ENCODE measurements at places on chromosomes 7 and 10. TPM values are rescaled to one million over a fixed set of nuclear protein-coding genes. Genes with fewer than 3 reads are reported as not detected.

Gene BBIP1
- total RNA-seq = 37.2 TPM

Gene MINPP1
- 5.8 TPM for total RNA-seq

Gene ARHGAP22
- total RNA-seq = not detected

Gene KLF14
- total RNA-seq = not detected

Gene VWDE
- 1.9 TPM for total RNA-seq

Gene KLF6
- 78.9 TPM for total RNA-seq

Gene CRHR2
- not detected for total RNA-seq

Gene MALRD1
- not detected for total RNA-seq

Gene CPED1
- not detected for total RNA-seq

- H3K4me3 ChIP-seq = peak overlapping the region; percentile 62
- H3K27ac ChIP-seq = no peak overlapping the region
- no peaks in the 10 kb centered on the region for H3K36me3 ChIP-seq
- H3K27me3 ChIP-seq = peaks cover 38% of the 10 kb centered on the region
- no peak for DNase-seq
Measured at GRCh38 chr10:101570428-101571270, 17.4 kb downstream of the POLL start.

DNA sequence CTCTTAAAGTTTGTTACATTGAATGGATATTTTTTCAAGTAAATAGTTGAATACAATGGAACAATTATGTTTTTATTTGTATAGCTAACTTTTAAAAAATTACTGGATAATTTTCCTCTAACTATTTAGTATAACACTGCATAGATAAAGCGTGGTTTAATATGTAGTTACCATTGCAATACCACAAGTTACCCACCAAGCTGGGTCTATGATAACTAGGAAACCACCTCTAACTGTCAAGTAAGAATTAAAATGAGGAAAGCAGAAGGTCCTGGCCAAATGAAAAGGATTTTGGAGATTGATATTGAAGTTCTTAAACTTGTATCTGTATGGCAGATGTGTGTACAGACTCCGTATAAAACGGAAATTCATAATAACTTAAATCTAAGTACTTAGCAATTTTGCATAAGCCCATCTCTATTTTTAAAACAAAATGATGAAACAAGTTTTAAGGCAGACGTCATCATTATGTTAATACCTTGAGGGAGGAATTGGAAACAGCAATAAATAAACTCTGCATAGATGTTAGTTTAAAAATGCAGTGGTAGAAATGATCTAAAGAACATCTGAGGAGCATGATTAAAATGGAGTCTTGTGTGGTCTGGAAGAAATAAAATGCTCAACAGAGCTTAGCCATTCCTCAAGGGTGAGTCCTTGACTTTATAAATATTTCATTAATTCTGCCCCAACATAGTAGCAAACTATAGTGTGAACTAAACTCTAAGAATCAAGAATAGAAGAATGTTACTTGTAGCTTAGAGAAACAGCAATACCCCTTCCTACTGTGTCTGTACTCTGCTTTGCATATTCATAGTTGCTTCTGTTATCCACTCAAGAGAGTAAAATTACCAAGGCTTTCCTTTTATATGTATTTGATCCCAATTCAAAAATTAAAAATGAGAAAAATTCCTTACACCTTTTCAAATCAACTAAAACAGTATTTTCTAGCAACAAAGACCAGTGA, 206.4 kb upstream of the FERD3L start:
- DNase-seq = no peak
- H3K36me3 ChIP-seq = no peaks in the 10 kb centered on the region
- H3K4me1 ChIP-seq = no peaks in the 10 kb centered on the region
- H3K27me3 ChIP-seq = no peaks in the 10 kb centered on the region

- no peak for DNase-seq
- no peak overlapping the region for H3K4me3 ChIP-seq
- peaks cover 13% of the 10 kb centered on the region for H3K4me1 ChIP-seq
- no peaks in the 10 kb centered on the region for H3K36me3 ChIP-seq
- peaks cover 2% of the 10 kb centered on the region for H3K27me3 ChIP-seq
Measured at GRCh38 chr10:131882151-131882550, 18.7 kb upstream of the PPP2R2D start.

- H3K4me1 ChIP-seq = no peaks in the 10 kb centered on the region
- no peaks in the 10 kb centered on the region for H3K36me3 ChIP-seq
- H3K27ac ChIP-seq = no peak overlapping the region
- DNase-seq = no peak
- H3K4me3 ChIP-seq = no peak overlapping the region
Measured at GRCh38 chr7:28707291-28707690, 250.8 kb downstream of the TRIL start.

- no peak overlapping the region for H3K4me3 ChIP-seq
- H3K36me3 ChIP-seq = peaks cover 36% of the 10 kb centered on the region
- peaks cover 9% of the 10 kb centered on the region for H3K4me1 ChIP-seq
- H3K27me3 ChIP-seq = no peaks in the 10 kb centered on the region
- no peak for DNase-seq
Measured at GRCh38 chr10:112816891-112817290, 133.2 kb upstream of the TCF7L2 start.

DNA sequence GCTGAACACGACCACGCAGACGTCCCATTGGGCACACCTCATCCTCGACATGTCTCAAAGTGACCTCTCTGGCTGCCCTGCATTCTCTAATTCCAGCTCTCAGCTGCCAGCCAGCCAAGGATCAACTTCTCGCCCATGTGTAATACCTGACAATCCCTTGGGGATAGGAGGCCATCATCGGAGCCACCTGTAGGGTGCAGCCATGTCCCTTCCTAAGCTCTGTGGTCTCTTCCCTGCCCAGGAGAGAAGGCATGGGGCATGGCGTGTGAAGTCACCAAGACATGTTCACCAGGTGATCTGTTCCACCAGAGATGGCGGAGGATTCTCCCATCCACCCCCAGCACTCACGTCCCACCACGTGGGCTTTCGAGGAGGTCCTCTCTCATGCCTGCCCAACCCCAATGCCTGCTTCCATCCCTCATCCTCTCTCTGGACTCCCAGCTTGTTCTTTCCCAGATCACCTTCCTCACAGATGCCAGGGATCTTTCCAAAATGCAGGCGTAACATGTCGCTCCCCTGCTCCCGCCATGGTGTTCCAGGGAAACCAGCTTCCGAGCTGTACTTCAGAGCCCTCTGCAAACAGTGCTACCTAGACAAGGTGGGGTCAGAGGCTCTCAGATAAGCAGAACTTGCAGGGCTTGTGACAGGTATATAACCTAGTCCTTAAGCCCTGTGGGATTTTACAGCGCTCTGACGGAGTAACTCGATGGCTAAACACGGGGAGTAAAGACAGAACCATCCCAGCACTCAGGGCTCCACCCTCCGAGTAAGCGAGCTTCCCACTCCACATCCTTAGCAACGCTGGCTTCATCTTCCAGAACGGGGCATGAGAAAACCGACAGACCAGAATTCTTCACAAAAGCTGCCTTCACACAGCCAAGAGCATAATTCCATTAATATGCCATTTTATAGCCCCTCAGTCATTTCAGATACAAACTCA, 41.1 kb downstream of the BRI3 start:
- peaks cover 11% of the 10 kb centered on the region for H3K27me3 ChIP-seq
- H3K36me3 ChIP-seq = peaks cover under 1% of the 10 kb centered on the region

- no peaks in the 10 kb centered on the region for H3K4me1 ChIP-seq
- no peaks in the 10 kb centered on the region for H3K27me3 ChIP-seq
- H3K4me3 ChIP-seq = no peak overlapping the region
- H3K36me3 ChIP-seq = peaks cover 45% of the 10 kb centered on the region
Measured at GRCh38 chr10:28054228-28054860, 55.5 kb upstream of the ODAD2 start.

DNA sequence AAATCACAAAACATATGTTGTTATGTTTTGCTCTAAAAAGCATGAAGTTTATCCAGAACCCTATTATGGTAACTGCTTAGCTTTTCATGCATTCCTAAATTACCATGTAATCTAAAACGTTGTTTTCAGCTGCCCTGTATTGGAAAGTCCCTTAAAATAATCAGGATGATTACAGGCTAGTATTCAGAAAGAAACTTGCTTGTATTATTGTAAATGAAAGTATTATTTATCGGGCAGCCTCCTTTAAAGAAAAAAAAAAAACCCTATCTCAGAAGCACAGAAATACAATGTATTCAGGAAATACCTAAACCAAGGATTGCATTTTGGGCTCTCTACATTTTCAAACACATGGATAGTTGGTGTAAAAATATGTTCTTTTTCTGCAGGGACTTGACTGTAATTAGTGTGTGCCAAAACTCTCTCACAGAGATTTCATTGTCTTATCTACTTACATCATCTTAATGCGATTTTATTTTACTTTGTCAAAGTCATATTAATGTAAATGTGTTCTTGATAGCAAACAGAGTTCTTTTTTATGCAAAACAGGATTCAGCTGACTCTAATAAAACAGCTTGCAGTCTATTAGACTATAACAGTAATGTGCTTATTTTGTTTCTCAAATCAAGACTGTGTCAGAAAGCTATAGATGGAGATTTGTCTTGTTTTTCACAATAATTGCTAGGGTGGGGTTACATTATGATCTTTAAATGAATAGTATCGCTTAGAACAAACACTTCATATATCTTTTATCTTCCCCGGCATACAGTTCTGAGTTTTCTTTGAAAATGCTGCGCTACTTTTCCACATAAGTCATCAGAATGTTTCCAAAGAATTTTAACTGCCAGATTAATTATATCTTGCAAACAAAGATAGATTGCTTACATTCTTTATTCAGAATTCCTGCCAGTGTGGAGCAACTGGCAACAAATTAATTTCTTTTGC, 65.3 kb upstream of the ARID5B start:
- H3K4me1 ChIP-seq = peaks cover 22% of the 10 kb centered on the region
- no peak overlapping the region for H3K27ac ChIP-seq
- no peak for DNase-seq

DNA sequence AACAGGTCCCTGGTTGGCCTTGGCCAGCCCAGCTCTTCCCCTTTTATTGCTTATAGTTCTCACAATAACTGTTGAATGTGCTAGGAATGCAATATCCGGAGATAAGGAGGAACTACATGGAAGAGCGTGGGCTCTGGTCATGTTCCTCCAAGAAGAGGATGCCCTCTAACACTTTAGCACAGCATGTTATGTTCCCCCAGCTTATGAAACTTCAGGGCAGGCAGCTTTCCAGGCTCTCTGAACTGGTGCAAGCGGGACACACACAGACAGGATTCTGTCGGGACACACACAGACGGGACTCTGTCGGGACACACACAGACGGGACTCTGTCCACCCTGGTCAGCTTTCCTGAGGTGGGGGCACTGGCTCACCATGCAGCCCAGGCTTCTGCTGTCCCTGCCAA, 141.6 kb downstream of the PKD1L1 start:
- no peak overlapping the region for H3K27ac ChIP-seq
- no peaks in the 10 kb centered on the region for H3K27me3 ChIP-seq

GRCh38 chr7:75559355-75559975, 67.3 kb downstream of the SPDYE5 start:
- H3K27me3 ChIP-seq = no peaks in the 10 kb centered on the region
- no peak overlapping the region for H3K27ac ChIP-seq

DNA sequence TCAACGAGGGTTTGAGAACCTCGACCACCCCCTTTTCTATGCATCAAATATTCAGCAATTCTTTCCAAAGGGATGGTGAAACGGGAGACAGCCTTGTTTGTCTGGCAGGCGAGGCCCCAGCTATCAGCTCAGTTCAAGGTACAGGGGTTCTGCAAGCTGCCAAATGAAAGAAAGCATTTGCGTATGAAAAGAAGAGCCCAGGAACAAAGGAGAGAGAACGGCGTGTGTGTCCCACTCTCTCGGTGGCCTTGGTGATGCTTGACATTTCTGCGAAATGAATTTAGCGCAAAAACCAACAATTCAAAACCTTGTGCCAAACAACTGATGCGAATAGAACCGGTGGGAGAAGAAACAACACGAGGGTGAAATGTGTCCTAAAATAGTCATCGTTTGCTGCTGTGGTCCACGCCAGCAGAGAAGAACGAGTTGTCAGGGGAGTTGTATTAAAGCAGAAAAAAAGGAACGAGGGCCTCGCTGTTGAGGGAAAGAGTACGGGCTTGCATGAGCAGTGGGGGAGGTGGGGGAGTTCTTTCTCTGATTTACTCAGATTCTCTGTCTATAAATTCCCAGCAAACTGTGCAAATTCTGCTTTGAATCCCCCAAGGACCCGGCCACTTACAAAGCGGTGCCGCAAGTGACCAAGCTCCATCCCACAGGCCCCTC, 97.7 kb downstream of the TMEM130 start:
- no peak for DNase-seq
- H3K27ac ChIP-seq = no peak overlapping the region
- no peaks in the 10 kb centered on the region for H3K36me3 ChIP-seq
- H3K4me3 ChIP-seq = no peak overlapping the region
- no peaks in the 10 kb centered on the region for H3K4me1 ChIP-seq
- peaks cover 2% of the 10 kb centered on the region for H3K27me3 ChIP-seq

DNA sequence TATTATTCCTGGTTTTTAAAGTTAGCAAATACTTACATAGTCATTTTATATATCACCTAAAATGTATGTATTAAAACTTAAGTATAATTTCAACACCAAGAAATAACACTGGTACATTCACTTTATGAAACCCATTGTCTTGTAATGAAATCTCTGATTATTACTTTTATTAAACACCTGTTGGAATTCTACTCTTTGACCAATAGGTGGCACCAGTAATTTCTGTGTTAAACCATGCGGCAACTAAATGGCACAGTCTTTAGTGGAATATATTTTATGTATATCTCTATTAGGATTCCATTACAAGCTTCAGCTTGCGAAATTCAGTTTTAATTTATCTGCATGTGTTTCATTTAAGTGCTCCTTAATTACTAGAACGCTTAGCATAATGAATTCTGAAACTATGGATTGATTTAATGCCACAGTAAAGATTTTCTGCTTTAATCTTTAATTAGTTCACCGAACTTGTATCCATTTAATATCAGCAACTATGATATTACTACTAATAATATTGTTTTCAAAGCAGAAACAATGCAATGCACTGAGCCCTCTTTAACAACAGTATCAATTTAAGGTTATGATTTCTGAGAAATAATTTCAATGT, 181.3 kb downstream of the MAGI2 start:
- H3K36me3 ChIP-seq = no peaks in the 10 kb centered on the region
- no peaks in the 10 kb centered on the region for H3K27me3 ChIP-seq
- DNase-seq = no peak
- H3K27ac ChIP-seq = no peak overlapping the region
- H3K4me3 ChIP-seq = no peak overlapping the region
- no peaks in the 10 kb centered on the region for H3K4me1 ChIP-seq

GRCh38 chr10:79400146-79401004, 45.0 kb downstream of the ZCCHC24 start:
- no peak overlapping the region for H3K27ac ChIP-seq
- H3K4me1 ChIP-seq = no peaks in the 10 kb centered on the region
- DNase-seq = peak; percentile 69
- no peaks in the 10 kb centered on the region for H3K27me3 ChIP-seq

- no peak overlapping the region for H3K27ac ChIP-seq
- H3K4me3 ChIP-seq = no peak overlapping the region
- H3K27me3 ChIP-seq = peaks cover 13% of the 10 kb centered on the region
Measured at GRCh38 chr7:96870934-96871333, 134.4 kb upstream of the DLX6 start.

DNA sequence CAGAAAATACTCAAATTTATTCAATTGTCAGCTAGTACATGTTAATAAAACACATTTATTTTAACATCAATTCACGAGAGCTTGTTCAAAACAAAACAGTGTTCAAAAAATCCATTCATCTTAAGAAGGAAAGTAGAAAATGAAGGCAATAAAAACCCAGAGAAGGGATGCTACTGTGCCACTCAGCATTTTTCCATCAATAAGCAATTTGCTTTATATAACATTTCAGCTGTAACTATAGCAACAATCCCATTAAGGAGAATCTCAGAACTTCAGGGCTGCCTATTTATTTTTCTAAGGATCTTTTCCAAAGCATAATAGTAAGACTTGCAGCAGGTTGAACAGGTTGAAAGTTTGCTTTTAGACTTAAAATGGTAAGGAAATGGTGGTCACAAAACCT, 190.5 kb downstream of the PCLO start:
- no peak overlapping the region for H3K4me3 ChIP-seq
- no peak overlapping the region for H3K27ac ChIP-seq
- no peaks in the 10 kb centered on the region for H3K4me1 ChIP-seq
- DNase-seq = no peak
- no peaks in the 10 kb centered on the region for H3K27me3 ChIP-seq

Measured in activated naive CD4-positive, alpha-beta T cell treated with anti-CD3 and anti-CD28 coated beads for 36 hours (primary cell).